Stimulated activated CD4-positive, alpha-beta T cell treated with anti-CD3 and anti-CD28 coated beads, Interleukin-4, amount 100 ng/mL, for 4 hours (primary cell): ENCODE measurements at places on chromosomes 3 and 15.

- no peak for DNase-seq
Measured at GRCh38 chr3:116474801-116475200, 29.5 kb upstream of the LSAMP start.

DNA sequence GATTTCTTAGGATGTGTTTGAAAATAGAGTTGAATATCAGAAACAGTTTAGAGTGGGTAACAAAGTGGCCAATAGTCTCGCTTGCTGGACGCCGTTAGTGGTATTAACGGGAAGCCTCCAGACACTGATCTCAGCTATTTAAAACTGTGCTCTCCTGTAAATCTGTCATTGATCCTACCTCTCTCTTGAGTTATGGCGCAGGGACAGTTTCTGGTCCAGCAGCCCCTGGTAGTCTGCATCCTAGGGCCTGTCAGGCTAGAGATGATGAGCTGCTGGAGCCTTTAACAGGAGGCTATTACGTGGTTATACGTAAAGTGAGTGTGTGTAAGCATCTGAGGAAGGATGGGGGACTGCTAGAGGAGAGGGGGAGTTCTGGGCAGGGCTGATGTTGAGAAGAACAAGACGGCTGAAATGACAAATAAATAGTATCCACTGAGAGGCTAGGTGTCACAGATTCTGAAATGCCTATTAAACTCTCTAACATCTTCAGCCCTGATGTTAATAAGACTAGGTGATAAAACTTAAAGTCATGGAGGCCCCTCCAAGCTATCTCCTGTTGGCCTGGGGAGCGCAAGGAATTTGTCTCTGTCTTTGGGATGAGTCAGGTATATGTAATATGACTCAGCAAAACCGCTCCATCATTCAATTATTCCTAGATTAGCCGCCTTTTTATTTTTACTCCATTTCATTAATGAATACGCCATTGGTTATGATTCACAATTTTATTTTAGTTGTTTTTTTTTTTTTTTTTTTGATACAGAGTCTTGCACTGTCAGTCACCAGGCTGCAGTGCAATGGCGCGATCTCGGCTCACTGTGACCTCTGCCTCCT, 155.7 kb downstream of the GREM1 start:
- DNase-seq: no peak

- DNase-seq: no peak
Measured at GRCh38 chr15:43920815-43921214, 94.0 kb downstream of the WDR76 start.

- DNase-seq: no peak
Measured at GRCh38 chr3:171149526-171150116, 123.1 kb upstream of the SLC2A2 start.

- no peak for DNase-seq
Measured at GRCh38 chr3:25723802-25724201, 59.1 kb upstream of the TOP2B start.

GRCh38 chr3:45462522-45463265, 74.3 kb downstream of the LARS2 start:
- DNase-seq: peak; percentile 26

DNA sequence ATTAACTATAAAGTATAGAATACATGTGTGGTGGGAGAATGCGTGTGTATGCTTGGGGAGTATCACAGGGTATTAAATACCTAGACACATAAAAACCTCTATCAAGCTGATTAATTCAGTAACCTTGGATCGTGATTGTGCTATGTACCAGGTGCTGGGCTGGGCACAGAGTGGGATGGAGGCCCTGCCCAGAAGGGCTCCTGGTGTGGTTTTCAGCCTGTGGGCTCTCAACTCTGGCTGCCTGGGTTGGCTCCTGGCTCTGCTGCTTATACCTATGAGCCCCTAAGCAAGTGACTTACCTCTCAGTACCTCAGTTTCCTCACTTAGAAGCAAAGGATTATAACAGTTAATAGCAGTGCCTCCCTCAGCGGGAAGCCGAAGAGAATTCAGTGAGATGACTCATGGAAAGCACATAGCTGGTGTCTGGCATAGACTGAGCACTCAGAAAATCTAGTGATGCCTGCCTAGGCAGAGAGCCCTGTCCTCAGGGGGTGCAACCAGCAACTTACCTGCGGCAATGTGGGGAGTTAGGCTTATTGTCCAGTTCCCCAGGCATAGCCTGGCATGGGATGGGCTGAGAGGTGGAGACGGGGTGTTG, 90.6 kb upstream of the MYZAP start:
- no peak for DNase-seq

GRCh38 chr3:53195602-53196574, 34.9 kb downstream of the PRKCD start:
- peak; percentile 67 for DNase-seq

GRCh38 chr15:63157891-63158431, 684 bp upstream of the RPS27L start:
- DNase-seq: no peak
